ENCODE measurements at places on chromosomes 4 and X.

DNA sequence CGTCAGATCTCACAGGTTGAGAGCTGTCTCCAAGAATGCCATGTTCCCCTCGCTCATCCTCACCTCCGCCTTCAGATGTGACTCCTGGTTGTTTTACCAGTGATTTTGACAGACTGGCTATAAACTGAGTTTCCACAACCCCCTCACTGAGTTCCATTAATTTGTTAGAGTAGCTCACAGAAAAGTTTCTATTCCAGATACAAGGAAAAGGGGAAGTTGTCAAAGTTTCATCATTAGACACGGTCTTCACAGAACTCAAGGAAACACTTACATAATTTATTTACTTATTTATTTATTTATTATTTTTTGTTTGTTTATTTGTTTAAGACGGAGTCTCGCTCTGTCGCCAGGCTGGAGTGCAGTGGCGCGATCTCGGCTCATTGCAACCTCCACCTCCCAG lies 55.7 kb upstream of the IQSEC2 start:
- no peak for DNase-seq

DNA sequence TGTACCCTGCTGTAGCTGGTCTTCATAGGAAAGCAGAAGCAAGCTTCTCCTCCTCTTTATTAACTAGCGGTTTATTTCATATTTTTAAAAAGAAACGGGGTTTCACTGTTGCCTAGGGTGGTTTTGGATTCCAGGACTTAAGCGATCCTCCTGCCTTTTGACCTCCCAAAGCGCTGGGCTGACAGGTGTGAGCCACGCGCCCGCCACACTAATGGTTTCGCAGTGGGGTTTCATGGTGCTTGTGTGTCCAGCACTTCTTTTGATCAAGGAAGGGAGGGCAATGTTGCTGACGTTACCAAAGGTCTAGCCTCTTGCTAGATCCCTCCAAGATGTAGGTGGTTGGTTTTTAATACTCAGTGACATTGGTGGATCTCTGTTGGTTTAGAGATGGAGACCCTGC lies 1.4 kb downstream of the MAEA start:
- peak; percentile 3 for DNase-seq

DNA sequence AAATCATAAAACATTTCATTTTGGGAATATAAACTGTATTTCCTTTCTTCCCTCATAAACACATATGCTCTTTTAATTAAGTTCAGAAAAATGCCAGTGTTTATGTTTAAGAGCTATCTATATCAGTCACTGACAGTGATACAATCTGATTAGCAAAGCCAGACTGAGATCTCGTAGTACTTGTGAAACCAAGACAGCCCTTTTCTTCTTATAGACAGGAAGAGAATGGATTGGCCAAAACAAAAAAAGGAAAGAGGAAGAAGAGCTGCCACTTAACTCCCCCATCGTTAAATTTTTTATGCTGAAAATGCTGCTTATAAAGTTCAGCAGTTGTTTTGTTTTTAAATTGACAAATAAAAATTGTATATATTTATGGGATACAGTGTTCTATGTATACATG lies 87.4 kb downstream of the PLAC1 start:
- DNase-seq, result no peak

DNA sequence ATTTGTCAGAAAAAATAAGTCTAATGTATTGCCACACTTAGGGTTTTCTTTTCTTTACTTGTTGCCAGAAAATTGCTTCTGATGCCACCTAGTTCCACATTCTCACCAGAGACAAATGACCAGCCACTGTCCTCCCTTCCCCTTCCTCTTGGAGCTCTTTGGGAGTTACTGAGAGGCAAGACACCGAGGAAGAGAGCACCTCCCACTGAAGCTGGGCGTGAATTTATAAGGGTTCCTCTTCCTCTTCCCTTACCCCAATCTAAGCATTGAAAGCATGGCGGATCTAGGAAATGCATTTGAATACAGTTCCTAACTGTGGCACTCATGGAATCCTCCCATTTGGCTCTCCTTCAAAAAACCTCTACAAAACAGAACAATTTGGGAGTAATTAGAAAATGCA lies 30.0 kb downstream of the ANXA3 start:
- no peak for DNase-seq

GRCh38 chr4:169330811-169331210 lies 60.1 kb upstream of the SH3RF1 start:
- DNase-seq, result no peak

DNA sequence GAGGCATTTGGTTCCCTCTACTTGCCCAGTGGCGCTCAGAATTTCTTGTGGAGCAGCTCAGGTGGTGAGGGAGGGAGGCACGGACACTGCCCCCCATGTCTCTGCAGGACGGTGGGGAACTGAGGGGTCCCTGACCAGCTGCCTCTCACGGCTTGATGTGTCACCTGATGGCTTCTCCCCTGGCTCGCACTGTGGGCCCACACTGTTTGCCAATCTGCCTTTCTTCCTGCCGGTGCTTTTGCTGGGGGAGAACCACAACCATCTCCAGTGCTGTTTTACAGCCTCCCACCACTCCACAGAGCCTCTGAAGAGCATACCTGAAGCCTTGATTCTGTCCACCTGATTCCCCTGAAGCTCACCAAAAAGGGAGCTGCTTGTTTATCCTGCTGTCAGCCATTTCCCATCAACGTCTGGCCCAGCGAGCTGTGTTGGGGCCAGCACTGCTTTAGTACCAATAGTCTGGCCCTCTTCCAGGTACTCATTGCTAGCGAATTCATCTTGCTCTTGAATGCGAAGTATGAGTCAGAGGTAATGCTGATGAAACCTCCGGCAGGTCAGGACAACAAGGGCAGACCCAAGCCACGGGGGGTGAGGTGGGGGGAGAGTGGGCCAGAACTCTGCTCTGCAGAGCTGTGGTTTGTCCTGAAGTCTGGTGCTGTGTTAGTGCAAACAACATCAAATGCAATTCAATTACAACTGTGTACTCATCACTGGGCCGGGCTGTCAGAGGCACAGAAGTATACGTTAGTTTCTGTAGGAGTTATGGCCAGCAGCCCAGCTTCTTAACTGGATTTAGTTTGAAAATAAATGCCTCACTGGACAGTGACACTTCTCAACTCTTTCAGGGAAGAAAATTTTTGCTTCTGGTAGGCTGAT lies 208.3 kb upstream of the JADE1 start:
- DNase-seq, result peak; percentile 75

DNA sequence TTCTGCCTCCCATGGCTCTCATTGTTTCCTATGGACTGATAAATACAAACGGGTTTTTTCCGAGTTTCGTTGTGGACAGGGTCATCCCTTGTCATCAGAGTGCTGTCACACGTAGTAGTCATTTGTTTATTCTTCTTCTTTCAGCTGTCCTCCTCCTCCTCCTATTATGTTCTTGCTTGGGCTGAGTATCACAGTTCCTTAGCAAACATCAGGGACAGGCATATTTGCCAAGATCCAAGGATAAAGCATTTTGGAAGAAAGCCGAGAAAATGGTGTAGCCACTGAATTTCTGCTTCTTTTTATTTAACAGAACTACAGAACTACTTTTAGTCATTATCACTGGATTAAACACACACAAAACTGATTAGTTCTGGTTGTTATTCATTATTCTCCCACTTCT lies 167.9 kb downstream of the MAML3 start:
- no peak for DNase-seq

- DNase-seq, result no peak
Measured at GRCh38 chr4:120037411-120037810, 29.2 kb downstream of the MAD2L1 start.

GRCh38 chr4:77800483-77801259 lies 18.5 kb downstream of the CNOT6L start:
- no peak for DNase-seq

GRCh38 chr4:47410271-47410670 lies 53.2 kb downstream of the COMMD8 start:
- DNase-seq, result no peak

- DNase-seq, result no peak
Measured at GRCh38 chr4:174835536-174835935, 6.5 kb upstream of the GLRA3 start.

GRCh38 chr4:102501447-102501696 lies 213 bp downstream of the NFKB1 start:
- DNase-seq, result no peak

- DNase-seq, result no peak
Measured at GRCh38 chrX:21955403-21956189, 15.1 kb downstream of the SMS start.

DNA sequence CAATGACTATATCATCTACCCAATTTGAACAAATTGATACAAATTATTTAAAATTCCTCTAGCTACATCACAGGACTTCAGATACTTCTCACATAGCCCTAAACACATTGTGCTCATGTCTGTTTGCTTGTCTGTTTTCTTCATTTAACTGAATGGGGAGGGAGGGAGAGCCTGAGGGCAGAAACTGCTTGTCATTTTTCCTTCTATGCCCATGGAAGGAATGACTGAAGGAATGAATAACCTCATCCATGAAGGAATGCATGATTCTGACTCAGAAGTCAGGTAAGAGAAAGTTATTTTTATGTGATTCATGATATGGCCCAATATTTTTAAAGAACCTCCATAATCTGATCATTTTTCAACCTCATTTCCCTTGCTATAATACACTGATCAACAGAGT lies 418.0 kb upstream of the PITX2 start:
- no peak for DNase-seq

GRCh38 chr4:176789955-176790354 lies 2.8 kb downstream of the VEGFC start:
- peak; percentile 26 for DNase-seq

DNA sequence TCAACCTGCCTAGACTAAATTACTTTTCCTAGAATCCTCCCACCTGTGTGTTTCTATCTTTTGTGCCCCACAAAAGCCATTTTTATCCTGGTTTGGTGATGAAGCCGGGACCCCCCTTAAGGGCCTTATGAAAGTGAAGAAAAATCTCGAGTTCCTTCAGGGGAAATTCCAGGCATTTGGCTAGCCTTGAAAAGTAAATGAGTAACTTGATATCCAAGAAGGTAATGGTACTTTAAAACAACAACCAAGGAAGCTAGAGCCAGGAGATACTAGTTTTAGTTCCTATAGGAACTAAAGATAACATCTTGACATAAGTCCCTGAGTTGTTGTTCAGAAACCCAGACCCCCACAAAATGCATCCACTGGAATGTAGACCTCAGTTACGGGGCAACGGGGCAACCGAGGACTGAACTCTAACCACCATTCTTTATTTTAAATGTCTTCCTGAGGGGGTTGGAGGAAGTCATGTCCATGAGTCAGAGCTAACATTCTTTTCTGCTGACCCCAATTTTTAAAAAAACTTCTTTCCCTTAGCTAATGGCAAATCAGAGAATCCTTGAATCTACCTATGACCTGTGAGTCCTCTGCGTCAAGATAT lies 73.9 kb downstream of the VCX3A start:
- no peak for DNase-seq

DNA sequence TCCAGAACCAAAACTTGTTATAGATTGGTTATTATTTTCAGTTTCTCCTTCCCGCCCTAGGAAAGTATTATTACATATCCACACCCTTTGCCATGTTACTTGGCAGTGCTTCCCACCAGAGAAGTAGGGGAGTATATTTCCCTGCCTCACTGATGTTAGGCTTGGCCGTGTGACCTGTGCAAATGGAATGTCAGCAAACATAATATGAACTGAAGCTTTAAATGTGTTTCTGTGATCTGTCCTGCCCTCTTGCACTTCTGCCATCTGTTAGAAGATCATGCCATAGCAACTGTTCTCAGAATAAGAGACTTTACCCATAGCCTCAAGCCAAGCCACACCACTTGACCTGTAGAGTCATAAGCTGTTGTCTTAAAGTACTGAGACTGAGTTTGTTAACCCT lies 36.7 kb upstream of the NEUROG2 start:
- DNase-seq, result no peak

GRCh38 chrX:15856222-15856587 lies 1.6 kb upstream of the AP1S2 start:
- DNase-seq, result no peak

DNA sequence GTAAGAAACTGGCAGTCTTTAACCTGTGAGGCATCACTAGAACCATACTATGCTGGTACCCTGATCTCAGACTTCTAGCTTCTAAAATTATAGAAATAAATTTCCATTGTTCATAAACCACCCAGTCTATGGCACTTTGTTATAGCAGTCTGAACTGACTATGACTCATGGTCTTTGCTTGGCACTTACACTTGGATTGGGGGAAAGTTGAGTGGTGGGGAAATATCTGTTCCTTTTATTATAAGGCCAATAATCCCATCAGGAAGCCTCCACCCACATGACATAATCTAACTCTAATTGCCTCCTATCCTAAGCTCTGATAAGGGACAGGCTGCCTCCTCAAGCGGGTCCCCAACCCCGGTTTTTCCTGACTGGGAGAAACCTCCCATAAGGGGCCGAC lies 61.4 kb upstream of the PACRGL start:
- DNase-seq, result no peak

DNA sequence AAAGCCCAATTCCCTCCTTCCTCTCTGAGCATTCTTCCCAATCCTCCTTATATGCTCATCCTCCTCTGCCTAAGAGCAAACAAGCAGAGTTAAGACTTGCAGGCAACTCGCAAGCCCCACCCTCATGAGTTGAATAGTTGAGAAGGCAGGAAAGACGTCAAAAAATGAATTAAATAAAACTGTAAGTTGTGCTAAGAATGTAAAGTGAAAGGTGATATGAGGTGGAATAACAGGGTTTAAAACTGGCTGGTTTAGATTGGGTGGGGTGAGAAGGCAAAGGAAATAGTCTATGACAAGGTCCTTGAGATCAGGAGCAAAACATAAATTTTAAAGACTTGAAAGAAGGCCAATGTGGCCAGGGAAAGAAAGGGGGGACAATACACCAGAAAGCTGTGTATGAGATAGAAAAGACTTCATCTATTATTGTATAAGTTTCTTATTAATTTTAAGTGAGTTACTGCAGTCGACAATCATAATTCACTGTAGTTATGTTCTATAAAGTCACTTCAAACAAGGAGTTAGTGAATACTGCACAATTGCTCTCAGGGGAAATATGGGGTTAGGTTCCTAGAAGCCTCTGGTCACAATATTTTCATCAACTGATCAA lies 124.9 kb downstream of the RELL1 start:
- no peak for DNase-seq

DNA sequence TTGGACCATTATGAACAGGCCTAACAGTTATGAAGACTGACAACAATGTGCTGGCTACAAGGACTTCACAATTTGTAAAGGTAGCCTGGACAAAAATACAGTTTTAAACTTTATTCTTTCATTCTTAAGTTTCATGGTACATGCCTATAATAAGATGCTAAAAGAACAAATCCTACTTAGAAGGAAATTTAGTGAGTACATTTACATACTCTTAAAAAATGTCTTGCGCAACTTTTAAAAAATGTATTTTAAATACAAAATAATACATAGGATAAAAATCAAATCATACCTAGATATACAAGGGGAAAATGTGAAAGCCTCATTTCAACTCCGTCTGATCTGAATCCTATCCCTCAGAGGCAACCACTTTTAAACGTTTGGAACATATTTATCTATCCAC lies 200.7 kb upstream of the SPIN4 start:
- no peak for DNase-seq

DNA sequence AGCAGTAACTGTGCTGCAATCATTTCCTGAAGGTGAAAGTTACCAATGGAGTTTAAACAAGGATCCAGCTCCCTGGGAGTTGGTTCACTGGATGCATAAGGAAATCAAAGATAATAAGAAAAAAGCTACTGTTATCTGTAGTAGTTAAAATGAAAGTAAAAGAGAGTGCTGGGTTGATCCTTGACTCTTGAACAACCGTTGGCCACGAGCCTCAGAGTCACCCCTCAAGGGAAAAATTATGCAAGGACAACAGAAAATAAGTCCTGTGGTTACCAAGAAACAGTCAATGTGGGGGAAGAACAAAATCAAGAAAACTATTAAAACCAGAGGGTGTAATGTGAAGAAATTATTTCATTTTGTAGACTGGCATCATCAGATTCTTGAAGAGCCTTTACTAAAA lies 49.7 kb upstream of the DDIT4L start:
- no peak for DNase-seq

- DNase-seq, result no peak
Measured at GRCh38 chrX:38151441-38151840, 69.2 kb downstream of the SRPX start.

All from COR-L47 (cell line).